ENCODE measurements at places on chromosomes 16 and 17.

GRCh38 chr17:39621523-39622379 is 5.0 kb upstream of the PPP1R1B start:
- peak; percentile 90 for DNase-seq

- no peak for DNase-seq
Measured at GRCh38 chr16:4364196-4365013, 7.2 kb upstream of the VASN start.

DNA sequence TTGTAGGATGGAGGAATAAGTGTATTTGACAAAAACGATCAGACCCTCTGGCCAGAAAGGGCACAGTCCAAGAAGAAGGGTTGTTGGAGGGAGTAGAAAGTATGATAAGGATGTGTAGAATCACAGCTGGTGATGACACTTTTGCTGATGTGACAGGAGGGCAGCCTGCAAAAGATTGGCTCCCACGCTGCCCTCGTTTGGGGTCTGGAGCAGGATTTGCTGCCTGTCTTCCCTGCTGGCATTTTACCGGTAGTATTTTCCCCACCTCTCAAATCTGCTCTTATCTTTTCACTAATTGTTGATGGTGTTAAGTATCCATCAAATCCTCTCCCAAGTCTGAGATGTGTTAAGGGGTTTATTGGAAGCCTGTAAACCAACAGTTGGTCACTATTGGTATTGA is 208.8 kb downstream of the CCDC182 start:
- DNase-seq, result no peak

DNA sequence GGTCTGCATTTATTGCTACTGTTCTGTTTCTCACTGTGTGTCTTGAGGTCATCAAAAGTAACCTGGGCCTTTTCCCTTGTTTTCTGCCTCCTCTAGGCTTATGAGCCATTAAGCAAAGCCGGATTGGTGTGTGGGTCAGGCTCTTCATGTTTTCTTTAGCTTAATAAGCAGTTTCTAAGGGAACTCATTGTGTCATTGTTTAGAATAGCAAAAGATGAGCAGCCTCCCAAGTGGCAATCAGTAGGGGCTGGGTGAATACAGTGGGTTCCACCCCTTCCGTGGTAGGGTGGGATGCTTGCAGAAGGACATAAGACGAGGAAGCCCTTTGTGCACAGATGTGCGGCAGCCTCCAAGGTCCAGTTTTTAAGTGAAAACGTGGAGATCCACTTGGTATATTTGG is 34.5 kb downstream of the ABCC1 start:
- DNase-seq, result no peak

DNA sequence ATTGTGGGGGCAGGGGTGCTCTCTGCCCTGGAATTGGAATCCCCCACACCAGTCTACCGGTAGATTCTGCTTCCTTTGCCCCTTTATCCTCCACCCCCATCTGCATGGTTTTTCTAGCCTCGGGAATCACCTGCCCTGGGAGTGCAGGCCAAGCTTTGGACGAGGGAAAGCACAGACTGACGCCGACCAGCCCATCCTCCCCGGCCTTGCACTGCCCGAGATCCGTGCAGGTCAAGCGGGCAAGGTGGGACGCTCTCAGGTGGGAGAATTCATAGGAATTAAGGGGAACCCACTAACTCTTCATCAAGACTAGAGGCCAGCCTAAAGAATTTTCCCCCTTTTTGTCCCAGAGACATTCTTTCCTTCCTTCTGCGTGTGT is 9.9 kb upstream of the HOXB13 start:
- no peak for DNase-seq

- no peak for DNase-seq
Measured at GRCh38 chr17:63950940-63951907, 19.1 kb upstream of the CD79B start.
